ENCODE measurements at places on chromosomes 12 and 14. TPM values are rescaled to one million over a fixed set of nuclear protein-coding genes. Genes with fewer than 3 reads are reported as not detected.

- no peaks in the 10 kb centered on the region for H3K27me3 ChIP-seq
- DNase-seq: no peak
- no peaks in the 10 kb centered on the region for H3K36me3 ChIP-seq
- no peaks in the 10 kb centered on the region for H3K4me1 ChIP-seq
- H3K27ac ChIP-seq: no peak overlapping the region
Measured at GRCh38 chr14:70436867-70437266, 15.1 kb upstream of the ADAM21 start.

GRCh38 chr12:39459027-39459434, 16.1 kb upstream of the KIF21A start:
- no peak overlapping the region for H3K4me3 ChIP-seq
- H3K27ac ChIP-seq: no peak overlapping the region
- DNase-seq: no peak
- H3K27me3 ChIP-seq: no peaks in the 10 kb centered on the region
- H3K36me3 ChIP-seq: no peaks in the 10 kb centered on the region

PTPN21 gene
- total RNA-seq: 23.9 TPM

GRCh38 chr14:69358233-69358963, 39.7 kb downstream of the ERH start:
- H3K27me3 ChIP-seq: no peaks in the 10 kb centered on the region
- no peak overlapping the region for H3K4me3 ChIP-seq
- H3K4me1 ChIP-seq: peaks cover 15% of the 10 kb centered on the region
- no peak overlapping the region for H3K27ac ChIP-seq
- DNase-seq: no peak
- H3K36me3 ChIP-seq: no peaks in the 10 kb centered on the region

GRCh38 chr12:95114766-95115405, 41.5 kb upstream of the NR2C1 start:
- H3K27ac ChIP-seq: no peak overlapping the region
- H3K36me3 ChIP-seq: no peaks in the 10 kb centered on the region
- H3K4me3 ChIP-seq: no peak overlapping the region

Data from muscle of leg (tissue), 16 donors.